ENCODE measurements at places on chromosomes 2 and 18. TPM values are rescaled to one million over a fixed set of nuclear protein-coding genes. Genes with fewer than 3 reads are reported as not detected.
A peak's percentile ranks its signal among the peaks of the same experiment; 100 is the strongest.

Gene HNMT
- not detected for total RNA-seq

Gene WNT10A
- 0.18 TPM for total RNA-seq

Gene PROC
- not detected for total RNA-seq

Gene ALK
- total RNA-seq, result not detected

Gene SCN3A
- total RNA-seq, result not detected

Gene DDX18
- total RNA-seq, result 128 TPM

GRCh38 chr2:96493072-96493471 is 12.1 kb downstream of the NEURL3 start:
- DNase-seq, result peak; percentile 4

DNA sequence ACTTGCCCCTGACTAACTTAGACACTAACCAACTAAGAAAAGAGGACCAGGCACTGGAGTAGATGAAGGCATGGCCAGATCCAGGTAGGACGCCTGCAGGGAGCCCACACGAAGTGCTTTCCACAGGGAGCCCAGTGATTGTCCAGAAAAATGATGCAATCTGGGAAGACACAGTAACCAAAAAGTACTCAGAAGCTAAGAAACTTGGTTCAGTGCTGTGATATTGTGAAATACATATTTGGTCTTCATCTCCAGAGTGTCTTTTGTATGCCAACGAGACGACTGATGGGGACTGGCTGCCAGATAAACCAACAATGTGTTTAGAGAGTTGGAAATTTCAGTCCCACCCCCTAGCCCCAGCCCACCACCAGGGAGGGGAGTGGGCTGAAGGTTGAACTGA is 135.0 kb downstream of the SP3 start:
- no peak for DNase-seq

DNA sequence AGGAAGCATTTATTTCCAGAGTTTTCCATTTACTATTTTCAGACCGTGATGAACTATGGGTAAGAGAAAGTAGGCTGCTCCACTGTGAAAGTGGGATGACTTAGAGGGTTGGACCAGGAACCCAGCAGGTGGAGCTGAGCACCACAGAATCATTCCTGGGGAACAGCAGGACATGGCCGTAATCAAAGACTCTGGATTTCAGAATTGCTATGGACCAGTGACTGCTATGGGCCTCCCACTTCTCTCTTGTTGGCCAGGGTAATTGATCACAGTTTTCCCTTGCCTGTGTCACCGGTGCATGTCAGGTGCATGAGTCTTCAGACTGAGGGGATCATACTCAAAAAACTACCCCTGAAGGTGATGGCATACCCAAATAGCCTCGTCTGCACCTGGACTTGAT is 90.6 kb upstream of the GPC1 start:
- DNase-seq, result no peak

DNA sequence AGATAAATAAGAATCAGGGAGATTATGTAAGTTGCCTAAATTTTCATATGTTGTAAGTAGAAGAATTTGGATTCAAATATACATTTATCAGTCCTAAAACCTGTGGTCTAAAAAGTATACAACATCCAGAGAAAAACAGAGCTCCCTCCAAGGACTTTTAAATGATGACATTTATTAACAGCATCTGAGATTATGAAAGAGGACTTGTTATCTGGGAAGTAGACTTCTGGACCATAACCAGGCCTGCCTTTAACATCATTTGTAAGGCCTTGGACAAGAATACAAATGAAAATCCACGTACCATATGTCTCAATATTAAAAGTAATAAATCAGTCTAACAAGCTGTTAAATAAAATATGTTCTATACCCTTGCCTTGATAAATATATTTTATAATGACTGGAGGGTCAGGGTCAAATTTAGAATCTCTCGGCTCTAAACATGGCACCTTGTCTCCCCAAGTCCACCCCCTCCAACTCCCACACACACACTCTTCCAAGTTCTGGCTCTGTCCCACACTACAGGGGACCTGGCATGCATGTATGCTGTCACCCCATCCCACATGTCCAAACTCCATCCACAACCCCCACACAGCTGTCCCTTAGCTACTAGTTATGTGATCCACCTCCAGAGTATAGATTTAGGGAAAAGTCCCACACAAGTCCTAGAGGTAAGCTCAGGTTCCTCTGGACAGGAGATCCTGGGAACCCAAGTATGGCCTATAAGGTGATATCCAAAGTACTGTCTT is 382.6 kb downstream of the CDH2 start:
- DNase-seq, result no peak

- no peak for DNase-seq
Observed at GRCh38 chr18:4060427-4061281, 394.5 kb downstream of the DLGAP1 start.

DNA sequence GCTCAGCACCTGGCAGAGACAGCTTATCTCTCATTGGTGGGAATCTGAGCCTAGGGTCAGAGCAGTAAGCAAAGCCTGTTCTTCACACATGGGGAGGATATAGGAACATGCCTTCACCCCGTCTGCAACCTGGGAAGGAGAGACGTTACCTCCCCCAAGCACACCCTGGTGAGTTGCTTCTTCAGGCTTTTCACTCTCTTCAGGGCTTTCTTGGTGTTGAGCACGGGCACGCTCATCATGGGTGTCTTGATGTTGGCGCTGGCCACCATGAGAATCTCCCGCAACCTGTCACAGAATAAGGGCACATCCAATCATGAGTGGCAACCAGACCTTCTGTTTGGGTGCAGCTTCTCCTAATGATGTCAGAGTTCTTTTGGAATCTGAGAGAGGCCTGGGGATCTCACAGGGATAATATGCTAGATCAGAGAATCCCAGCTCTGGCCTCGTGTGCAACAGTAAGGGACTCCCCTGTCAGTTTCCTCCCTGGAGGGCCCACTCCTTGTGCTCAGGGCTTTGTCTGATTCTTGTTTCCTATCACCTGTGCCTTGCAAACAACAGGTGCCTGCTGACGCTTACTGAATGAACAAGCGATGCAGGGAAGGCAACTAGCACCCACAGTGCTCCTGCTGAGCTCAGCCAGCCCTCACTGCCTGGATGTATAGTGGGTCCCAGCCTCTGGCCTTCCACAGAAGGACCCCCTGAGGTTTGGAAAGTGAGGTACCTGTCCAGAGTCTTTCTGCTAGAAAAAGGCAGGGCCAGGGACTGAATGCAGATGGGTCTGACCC is 66.3 kb downstream of the POLR1A start:
- DNase-seq, result no peak

DNA sequence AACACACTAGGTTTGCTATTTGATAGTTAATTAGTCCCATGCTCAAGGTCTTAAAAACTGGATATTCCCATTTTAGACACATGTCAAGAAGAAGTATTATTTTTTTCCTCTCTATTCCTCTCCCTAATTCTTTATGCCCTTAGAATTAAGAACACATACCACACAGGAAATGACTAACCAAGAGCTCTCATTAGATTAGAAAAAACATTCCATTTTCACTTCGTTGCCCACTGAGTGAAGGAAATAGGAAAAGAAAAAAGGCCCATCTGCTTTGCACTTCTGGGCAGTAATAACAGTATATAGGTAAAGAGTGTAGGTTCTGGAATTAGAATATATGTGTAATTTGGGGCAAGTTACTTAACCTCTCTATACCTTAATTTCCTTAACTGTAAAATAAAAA is 26.9 kb downstream of the ACADL start:
- DNase-seq, result no peak

GRCh38 chr18:457140-457519 is 43.4 kb downstream of the COLEC12 start:
- DNase-seq, result no peak
